Activated CD4-positive, alpha-beta T cell treated with anti-CD3 and anti-CD28 coated beads, Interleukin-2, amount 50 U/mL, for 16 hours (primary cell): ENCODE measurements at places on chromosomes 7 and 10.

DNA sequence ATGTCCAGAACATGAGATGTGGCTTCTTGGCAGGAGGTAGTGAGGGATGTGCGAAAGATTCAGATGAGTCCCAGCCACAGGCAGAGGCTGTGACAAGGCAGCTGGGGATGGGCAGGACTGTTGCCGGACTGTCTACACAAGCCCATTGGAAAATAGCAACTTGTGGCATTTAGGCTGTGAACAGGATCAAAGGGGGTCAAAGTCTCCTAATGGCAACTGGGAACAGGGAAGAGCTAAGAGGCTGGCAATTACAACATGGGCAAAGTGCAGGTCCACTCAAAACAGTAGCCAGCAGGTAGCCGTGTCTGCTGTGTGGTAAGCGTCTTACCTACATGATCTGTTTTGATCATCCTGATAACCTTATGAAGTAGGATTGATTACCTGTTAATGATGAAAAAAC, 254.2 kb upstream of the ZNF32 start:
- no peak for DNase-seq

GRCh38 chr10:2303169-2303568, 565.8 kb upstream of the ADARB2 start:
- DNase-seq, result no peak

DNA sequence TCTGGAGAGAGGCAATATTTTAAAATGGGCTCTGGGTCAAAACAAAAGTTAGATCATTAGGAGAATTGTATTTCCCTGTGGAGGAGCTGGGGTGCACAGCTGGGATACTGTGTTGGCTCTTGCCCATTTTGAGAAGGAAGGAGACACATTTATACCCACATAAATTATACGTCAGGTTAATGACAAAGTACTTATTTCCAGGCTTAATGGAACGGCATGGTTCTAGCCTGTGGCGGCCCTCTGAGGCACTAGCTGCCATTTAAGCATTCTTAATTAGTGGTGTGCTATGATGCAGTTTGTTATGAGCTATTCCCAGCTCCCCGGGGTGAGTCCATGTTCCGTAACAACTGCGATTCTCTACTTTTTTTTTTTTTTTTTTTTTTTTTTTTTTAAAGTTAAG, 193.5 kb downstream of the SEC23IP start:
- DNase-seq, result no peak

DNA sequence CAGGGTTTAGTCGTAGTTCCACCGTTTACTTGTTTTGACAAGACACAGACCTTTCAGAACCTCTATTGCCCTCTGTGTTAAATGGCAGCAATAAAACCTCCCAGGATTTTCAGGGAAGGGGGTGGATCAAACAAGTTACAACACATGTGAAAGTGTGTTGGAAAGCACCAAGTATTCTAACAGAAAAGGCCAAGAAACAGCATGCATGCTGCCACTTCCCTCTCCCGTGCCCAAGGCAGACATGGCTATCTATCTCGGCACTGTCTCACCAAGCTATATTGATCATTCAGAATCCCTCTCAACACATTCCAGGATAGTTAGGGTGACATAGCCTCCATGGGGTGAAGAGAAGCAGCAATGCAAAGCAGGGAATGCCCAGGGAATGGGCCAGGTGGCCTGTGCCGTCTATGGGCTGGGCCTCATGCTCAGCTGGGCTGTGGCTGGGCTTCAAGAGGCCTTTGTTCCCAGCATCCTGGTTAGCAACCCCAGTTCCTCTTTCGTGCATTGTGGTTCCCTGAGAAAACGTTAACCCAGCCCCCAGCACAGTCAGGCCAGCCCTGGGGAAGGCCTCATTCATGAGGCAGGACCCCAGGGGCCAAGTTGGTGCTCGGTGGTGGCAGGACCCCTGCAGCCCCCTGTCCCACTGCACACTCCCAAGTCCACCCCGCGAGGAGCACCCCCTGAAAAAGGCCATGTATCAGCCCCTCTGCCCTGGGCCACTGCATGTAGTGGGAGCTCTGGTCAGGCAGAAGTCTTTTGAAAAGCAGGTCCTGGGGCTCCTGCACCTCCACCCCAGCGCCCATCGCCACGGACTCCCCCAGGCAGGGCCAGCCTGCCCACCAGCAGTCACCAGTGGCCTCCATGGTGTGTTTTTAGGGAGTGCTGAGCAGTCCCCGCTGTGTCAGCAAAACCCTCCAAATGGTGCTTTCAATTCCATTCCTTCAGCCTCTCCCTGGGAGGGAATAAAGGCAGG, 25.5 kb downstream of the VSIR start:
- DNase-seq, result no peak

GRCh38 chr10:21771219-21771618, 232.3 kb downstream of the DNAJC1 start:
- no peak for DNase-seq

GRCh38 chr10:113125612-113126011, 175.6 kb downstream of the TCF7L2 start:
- no peak for DNase-seq

- no peak for DNase-seq
Measured at GRCh38 chr10:127474501-127474900, 74.6 kb upstream of the NPS start.

- DNase-seq, result no peak
Measured at GRCh38 chr7:155963771-155964195, 151.5 kb upstream of the SHH start.

GRCh38 chr7:130221746-130222145, 14.1 kb downstream of the SSMEM1 start:
- DNase-seq, result no peak

- no peak for DNase-seq
Measured at GRCh38 chr10:95193944-95194343, at the start of gene ACSM6. TSS of gene ACSM6 (plus strand) at chr10:95194238. CDS start at chr10:95194486, 248 bp downstream.

GRCh38 chr7:99372275-99373090, 2.0 kb upstream of the ARPC1B start:
- DNase-seq, result no peak

DNA sequence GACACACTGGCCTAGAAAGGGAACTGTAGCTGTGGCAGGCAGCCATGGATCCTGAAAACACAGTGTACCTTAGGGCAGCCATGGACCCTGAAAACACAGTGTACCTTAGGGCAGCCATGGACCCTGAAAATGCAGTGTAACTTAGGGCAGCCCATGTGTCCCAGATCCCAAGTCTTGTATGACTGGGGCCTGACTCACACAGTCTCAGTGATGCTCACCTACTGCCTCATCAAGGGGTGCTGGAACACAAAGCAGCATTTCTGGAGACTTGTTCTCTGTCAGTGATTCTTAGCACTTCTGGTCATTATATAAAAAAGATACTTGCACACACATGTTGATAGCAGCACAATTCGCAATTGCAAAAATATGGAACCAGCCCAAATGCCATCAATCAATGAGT, 70.2 kb upstream of the LAMB4 start:
- DNase-seq, result no peak

GRCh38 chr10:43029043-43029442, 47.8 kb upstream of the RET start:
- no peak for DNase-seq

DNA sequence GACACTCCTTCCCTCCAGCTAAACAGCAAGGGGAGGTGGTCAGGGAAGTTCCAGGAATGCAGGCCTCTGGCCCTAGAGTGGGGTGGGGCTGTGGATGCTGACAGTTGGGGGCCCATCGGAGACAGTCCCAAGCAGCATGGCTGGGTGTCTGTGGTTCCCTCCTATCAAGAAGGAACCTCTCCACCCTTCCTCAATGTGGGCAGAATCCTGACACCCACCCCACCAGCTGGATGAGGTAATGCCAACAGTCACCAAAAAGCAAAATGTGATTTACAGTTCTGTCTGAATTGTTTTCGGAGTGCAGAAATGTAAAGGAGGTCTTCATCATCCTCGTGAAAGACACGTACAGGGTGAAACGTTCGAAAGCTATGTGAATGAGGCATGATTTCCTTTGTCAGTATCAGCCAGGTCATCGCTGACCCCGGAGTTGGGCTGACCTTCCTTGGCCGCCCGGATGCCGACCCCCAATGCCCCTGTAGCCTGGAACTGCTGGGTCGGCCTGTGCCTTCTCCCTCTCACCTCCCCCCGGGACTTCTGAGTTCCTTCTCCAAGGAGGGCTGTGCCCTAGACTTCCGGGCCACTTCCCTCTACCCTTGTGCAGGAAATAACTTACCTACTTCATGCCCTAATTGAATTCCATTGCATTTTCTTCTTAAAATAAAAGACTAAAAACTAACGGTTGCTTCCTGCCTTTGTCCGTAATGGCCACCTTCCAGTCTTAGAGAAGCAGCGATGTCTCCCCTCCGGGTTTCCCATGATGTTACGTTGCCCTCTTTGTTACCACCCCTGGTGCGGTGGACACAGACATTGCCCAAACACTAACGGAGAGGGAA, 24.5 kb downstream of the FOXK1 start:
- no peak for DNase-seq

- no peak for DNase-seq
Measured at GRCh38 chr10:124949543-124949942, 7.6 kb downstream of the ZRANB1 start.

DNA sequence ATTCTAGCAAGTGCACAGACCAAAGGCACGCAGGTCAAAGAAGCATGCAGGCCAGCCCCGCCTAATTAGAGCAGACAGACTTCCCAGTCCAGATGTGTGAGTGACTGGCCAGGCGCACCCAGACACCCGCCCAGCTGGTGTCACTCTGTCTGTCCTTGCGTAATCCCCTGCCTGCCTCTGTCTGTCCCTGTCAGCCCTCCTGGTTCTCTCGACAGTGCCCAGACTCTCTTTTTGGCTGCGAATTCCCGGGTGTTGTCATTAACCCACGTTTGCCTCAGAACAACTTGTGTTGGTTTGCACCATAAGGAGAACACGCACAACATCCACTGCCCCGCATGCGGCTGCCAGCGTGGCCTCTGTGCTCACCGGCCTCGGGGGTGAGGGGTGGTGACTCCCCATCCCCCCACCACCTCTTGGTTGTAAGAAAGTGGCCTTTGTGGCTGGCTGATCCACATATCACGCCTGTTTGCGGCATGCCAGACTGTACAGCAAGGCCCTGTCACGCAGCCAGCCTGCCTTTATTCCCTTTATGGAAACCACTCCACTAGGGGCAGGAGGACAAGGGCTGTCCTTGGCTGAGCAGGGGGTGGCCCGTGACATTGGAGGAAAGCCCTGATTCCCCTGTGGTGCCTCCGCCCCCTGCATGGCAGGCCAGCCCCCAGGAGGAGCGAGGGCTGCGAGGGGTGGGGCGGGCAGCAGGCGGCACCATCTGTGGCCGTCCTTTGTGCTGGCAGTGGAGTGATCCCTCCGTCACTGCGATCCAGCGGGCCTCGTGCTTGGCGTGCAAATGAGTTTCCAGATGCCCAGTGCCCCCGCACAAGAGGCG, 72.8 kb upstream of the PPIF start:
- DNase-seq, result no peak

DNA sequence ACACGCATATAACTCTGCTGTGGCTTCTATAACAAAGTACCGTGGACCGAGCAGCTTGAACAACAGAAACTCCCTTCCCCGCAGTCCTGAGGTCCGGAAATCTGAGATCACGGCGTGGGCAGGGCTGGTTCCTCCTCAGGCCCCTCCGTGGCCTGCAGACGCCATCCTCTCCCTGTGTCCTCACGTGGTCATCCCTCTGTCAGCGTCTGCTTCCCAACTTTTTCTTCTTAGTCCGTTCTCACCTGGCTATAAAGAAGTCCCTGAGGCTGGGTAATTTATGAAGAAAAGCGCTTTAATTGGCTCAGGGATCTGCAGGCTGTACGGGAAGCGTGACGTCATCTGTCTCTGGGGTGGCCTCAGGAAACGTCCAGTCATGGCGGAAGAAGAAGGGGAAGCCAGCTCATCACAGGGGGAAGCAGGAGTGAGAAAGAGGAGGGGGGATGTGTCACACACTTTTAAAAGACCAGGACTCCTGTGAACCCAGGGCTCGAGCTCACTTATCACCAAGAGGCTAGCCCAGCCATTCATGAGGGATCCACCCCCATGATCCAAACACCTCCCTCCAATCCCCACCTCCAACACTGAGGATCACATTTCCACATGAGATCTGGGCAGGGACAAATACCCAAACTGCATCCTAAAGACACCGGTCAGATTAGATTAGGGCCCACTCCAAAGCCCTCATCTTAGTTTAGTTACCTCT, 91.2 kb upstream of the INSIG1 start:
- DNase-seq, result peak; percentile 93

- DNase-seq, result no peak
Measured at GRCh38 chr7:155181768-155182167, 111.6 kb downstream of the HTR5A start.

DNA sequence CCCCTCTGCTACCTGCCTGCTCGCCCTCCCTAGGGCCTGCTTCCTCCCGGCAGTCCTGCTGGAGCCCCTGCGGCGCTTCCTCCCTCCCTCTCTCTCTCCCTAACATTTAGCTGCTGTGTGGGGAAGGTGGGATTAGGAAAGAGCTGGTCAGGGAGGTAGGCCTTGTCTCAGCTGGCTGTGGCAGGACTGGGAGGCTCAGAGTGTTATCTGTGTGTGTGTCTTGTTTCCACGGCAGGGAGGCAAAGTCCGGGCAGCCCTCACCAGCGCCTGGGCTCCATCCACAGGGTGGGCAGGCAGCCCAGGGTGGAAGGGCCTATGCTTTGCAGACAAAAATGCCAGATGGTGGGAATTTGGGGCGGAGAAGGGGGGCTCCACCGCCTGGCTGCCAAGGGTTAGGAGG, 105.7 kb downstream of the RPS24 start:
- DNase-seq, result no peak

GRCh38 chr10:82543631-82544030, 668.6 kb downstream of the NRG3 start:
- DNase-seq, result no peak

GRCh38 chr10:44153918-44154670, 230.8 kb downstream of the CXCL12 start:
- DNase-seq, result no peak

- DNase-seq, result no peak
Measured at GRCh38 chr7:27064159-27064558, 31.6 kb downstream of the HOXA1 start.

- DNase-seq, result no peak
Measured at GRCh38 chr10:73552819-73553715, 38.1 kb downstream of the USP54 start.

- no peak for DNase-seq
Measured at GRCh38 chr10:105725007-105725406, 1083.9 kb downstream of the SORCS3 start.

DNA sequence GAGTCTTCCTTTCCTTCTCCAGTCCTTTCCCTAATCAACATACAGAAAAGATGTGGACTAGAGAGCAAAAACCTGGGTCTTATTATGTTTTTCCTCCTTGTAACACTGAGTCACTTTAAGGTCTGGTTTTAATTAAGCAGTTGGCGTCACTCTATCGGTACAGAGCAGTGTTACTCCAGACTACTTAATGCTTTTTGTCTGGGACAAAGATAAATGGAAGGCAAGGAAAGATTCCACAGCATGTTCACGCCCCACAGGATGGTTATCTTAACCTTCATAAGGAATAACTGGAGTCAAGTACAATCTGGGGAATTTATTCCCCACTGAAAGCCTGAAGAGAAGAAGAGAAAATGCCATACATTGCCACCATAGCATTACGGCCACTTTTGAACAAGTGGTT, 145.7 kb downstream of the ELAPOR2 start:
- no peak for DNase-seq

- no peak for DNase-seq
Measured at GRCh38 chr7:121301446-121302213, 27.2 kb upstream of the WNT16 start.
